Right renal pelvis (tissue), 4 donors: ENCODE measurements at places on chromosomes 16 and 17.

- DNase-seq, result no peak
Measured at GRCh38 chr17:19386051-19386929, 700 bp downstream of the MFAP4 start.

GRCh38 chr16:6494716-6495115 lies 837.9 kb upstream of the RBFOX1 start:
- no peak for DNase-seq

DNA sequence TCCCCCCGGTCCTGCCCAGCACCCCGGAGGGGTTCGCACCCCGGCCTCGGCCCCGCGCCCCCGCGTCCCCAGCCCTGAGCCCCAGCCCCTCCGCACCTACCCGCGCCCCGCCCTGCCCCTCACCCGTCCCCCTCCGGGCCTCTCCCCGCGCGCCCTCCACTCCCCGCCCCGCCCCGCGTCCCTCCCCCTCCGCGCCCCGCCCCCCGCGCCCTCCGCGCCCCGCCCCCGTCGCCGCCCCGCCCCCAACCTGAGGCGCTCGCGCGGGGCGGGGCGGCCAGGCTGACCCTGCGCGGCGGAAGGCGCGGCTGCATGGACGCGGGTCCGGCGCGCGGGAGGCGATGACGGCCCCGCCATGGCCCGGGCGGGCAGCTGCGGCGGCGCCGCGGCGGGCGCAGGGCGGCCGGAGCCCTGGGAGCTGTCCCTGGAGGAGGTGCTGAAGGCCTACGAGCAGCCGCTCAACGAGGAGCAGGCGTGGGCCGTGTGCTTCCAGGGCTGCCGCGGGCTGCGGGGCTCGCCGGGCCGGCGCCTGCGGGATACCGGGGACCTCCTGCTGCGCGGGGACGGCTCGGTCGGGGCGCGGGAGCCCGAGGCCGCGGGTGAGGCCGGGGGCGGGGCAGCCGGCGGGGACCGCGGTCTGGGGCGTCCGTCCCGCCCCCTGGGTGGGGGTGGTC lies at the start of gene SPIRE2:
SPIRE2 (plus strand) TSS at position 277 of the 671 bp plus-strand sequence; CDS start at position 353, 76 bp downstream.
- DNase-seq, result peak; percentile 68

- no peak for DNase-seq
Measured at GRCh38 chr16:25228372-25228771, 11.6 kb downstream of the AQP8 start.

GRCh38 chr17:35705230-35705629 lies 26.2 kb upstream of the RASL10B start:
- DNase-seq, result no peak

GRCh38 chr17:78493450-78493849 lies 83.7 kb downstream of the DNAH17 start:
- DNase-seq, result no peak

DNA sequence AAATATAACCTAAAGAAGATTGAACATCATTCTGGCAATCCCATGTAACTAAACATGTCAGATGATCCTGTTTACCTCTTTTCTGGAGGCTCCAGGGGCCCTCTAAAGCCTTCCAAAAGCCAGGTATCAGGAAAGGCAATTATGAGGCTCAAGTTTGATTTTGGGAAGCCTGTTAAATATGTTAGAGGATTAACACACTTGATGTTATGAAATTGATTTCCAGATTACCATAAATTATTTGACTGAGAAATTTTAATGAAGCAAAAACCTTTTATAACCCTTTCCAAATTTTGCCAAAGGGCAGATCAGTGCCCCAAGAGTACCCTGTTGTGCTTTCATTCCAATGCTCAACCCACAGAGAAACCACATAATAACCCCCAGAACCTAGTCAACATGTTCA lies 29.3 kb downstream of the PHKB start:
- DNase-seq, result no peak

DNA sequence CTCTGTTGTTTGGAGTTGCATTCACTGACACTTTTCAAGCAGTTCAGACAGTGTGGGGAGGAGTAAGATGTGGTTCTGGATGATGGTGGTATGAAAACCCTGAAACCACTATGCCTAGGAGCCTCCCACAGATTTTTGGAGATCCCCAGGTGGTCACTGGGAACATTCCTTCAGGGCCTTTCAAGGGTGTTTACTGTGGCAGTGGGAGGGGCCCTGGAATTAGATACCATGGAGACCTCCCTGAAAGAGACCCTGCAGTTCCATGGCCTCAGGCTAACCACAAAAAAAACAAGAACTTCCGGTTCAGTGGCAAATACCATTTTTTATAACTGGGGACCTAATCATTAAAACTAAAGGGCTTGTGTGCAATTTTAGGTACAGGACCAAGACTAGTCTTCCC lies 79.9 kb downstream of the TMEM100 start:
- DNase-seq, result no peak

DNA sequence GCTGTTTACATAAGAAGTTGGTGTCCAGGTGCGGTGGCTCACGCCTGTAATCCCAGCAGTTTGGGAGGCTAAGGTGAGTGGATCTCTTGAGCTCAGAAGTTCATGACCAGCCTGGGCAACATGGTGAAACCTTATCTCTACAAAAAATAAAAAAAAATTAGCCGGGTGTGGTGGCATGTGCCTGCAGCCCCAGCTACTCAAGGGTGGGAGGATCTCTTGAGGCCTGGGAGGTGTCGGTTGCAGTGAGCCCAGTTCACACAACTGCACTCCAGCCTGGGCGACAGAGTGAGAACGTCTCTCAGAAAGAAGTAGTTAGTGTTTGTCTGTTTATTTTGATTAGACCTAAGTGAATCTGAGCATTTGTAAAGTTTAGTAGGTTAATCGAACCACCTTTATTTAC lies 12.8 kb downstream of the DDX19A start:
- no peak for DNase-seq
